CD4-positive, alpha-beta T cell (primary cell): ENCODE measurements at places on chromosomes 3 and 15. TPM values are rescaled to one million over a fixed set of nuclear protein-coding genes. Genes with fewer than 3 reads are reported as not detected.

The PHLDB2 gene
- 6.0 TPM for total RNA-seq

The NR1I2 gene
- 0.25 TPM for total RNA-seq

The ANKRD63 gene
- total RNA-seq = not detected

The SCN11A gene
- 0.08 TPM for total RNA-seq

DNA sequence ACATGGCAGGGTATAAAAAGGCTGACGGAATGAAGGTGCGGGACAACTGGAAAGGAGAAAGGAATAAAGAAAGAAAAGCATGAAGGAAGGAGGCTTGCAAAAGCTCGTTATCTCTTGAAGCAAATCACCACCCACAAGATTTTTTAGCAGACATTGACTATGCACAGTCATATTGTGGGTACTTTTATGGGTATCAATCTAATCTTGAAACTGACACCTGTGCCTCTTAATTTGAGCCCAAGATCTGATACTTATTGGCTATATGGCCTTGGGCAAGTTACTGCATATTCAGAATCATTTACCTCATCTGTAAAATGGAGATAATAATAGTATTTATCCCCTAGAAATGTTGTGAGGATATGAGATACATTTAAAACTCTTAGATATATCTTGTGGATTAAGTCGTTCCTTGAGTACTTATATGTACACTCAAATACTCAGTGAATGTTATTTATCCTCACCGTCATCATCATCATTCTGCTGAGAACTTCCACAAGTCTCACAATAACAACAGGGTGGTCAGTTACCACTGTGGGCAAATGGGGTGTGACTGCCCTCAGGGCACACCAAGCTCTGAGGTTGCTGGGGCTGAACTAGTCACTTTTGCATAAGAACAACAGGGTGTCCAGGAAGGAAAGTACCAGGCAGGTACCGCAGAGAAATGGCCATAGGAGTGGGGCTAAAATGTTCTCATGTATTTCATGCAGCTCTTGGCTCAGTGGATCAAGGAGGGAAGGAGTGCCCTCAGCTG, 266.1 kb downstream of the SLC9A9 start:
- no peak for DNase-seq

DNA sequence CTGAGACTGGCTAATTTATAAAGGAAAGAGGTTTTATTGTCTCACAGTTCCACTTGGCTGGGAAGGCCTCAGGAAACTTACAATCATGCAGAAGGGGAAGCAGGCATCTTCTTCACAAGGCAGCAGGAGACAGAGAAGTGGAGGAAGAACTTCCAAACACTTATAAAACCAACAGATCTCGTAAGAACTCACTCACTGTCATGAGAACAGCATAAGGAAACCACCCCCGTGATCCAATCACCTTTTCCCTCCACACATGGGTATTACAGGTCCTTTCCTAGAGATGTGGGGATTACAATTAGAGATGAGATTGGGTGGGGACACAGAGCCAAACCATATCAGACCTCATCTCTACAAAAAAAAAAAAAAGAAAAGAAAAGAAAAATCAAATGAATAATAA, 25.7 kb downstream of the CGGBP1 start:
- DNase-seq = no peak

DNA sequence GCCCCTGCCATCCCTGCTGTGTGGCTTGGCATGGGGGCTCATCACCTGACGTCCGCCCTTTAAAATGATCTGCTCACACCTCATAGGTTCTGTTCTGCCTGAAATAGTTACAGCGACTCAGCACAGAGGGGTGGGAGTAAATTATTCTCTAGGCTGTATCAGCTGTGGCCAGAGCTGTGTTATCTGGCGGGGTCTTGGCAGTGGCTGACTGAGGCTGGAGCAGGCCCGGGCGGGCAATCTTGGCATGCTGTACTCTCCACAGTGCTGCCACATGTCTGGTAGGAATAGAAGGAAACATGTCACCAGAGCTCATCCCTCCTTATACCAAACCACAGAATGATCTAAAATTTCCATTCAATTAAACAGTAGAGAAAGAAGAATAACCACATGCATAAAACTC, 499.9 kb upstream of the LMCD1 start:
- no peak for DNase-seq

- no peak for DNase-seq
Measured at GRCh38 chr3:108064293-108064887, 26.4 kb downstream of the CD47 start.

DNA sequence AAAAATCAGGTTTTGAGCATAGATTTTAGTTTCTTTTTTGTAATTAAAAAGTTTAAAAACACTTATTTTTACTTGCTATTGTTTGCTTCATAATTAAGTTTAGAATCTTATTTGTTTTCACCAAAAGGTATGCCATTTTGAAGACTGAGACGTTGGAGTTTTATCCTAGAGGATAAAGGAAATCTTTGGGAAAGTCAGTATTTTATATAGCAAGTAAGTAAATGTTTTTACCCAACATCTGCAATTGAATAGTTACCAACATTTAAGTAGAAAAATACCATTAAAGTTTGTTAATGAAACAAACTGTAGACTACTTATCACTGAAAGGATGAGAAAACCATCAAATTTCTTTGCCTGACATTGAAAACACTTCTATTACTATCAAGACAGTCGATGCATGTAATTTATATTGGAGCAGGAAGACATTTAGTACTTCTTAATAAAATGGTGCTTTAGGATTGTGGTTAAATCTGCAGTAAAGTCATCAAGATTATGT, 14.0 kb upstream of the CHD2 start:
- no peak for DNase-seq

- no peak for DNase-seq
Measured at GRCh38 chr15:57637846-57638245, 46.1 kb downstream of the MYZAP start.

GRCh38 chr15:85870216-85871014, 75.7 kb upstream of the KLHL25 start:
- no peak for DNase-seq

GRCh38 chr15:75966073-75966472, 46.2 kb downstream of the NRG4 start:
- DNase-seq = no peak

DNA sequence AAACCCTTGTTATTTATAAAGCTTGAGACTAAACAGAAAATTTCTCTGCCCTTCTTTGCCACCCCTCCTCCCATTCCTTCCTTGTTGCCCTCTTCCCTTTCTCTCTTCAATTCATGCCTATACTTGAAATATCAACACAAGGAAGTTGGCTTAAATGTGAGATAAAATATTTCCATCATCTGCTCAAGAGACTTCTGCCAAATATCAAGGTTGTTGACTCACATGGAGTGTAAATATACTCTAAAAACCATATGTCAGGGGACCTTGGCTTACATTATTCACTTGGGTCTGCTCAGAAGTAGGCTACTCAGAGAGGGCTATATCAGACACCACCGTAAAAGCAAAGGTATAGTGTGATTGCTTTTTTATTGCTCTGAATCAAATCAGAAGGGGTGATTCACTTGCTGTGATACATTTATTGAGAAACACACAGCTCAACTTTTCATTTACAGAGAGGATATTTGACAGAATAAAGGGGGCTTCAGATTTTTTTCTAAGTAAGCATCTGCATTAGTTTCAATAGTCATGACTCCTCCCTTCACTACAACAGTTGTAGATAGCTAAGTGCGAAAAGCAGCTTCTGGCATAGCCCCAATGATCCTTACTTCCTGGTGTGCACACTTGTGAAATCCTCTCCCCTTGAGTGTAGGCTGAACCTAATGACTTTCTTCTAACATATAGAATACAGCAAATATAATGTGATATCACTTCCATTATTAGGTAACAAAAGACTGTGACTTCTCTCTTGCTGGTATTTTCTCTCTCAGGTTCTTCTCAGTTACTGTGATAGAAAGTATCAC, 386.2 kb downstream of the EFHB start:
- DNase-seq = no peak

DNA sequence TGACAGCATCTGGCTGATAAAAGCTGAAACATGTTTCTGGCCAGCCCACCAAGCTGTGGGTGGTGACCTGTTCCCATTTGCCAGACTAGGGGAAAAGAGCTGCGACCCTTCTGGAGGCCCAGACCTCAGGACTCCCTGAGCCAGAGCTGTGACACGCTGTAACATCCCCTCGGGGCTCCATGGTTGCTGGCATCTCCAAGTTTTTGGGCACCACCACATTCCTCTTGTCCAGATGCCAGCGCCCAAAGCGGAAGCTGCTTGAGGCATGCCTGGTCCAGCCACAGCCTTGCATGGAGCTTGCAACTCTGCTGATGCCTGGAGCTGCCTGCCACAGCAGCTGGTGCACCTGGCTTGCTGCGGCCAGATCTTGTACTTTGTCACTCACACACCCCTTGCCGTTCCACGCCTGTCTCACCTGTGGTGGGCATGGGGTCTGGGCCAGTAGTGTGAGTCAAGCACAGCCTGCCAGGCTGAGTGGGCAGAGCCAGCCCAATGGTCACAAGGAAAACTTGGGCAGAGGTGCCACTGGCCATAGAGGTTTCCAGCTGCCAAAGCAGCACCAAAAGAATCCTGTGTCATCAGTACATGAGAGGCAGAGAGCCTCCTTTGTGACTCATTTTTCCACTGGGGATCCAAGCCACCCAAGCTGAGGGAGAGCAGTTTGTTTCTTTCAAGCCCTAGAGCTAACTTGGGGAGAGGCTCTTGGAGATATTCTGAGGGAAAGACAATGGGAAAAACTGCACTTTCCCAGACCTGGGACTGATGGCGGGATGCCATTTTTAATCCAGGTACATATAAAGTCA, 45.7 kb upstream of the PTX3 start:
- no peak for DNase-seq

GRCh38 chr3:33557279-33557678, 117.1 kb upstream of the UBP1 start:
- no peak for DNase-seq

DNA sequence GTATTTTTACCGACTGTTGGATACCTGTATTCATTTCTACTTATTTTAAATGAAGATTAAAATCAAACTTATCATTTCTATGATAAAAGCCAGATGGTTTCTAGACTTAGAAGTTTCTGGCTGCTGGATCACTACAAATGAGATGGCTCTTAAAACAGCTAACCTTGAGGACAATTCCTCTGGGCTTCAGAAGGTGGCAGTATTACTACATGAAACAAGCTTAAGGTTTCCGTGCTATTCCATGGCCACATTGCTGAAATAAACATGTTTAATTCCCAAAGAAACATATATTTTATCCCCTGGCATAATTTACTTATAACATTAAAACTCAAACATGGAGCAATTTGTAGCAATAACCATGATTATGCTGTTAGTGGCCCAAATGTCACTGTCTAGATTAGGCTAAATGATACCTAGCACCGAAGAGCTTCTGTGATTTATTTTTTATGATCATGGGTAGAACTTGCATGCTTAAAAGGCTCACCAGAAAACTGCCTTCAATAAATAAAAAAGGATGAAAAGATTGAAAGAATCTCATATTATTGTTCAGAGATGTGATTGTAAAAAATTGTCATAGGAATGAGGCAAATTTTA, 204.0 kb upstream of the NANOGP8 start:
- no peak for DNase-seq

GRCh38 chr15:96345560-96346399, 15.3 kb downstream of the NR2F2 start:
- no peak for DNase-seq

- DNase-seq = no peak
Measured at GRCh38 chr3:84727616-84728015, 231.2 kb upstream of the CADM2 start.

GRCh38 chr3:170027233-170028102, 10.3 kb upstream of the GPR160 start:
- DNase-seq = no peak

- DNase-seq = no peak
Measured at GRCh38 chr3:64595253-64595694, 92.5 kb downstream of the ADAMTS9 start.

DNA sequence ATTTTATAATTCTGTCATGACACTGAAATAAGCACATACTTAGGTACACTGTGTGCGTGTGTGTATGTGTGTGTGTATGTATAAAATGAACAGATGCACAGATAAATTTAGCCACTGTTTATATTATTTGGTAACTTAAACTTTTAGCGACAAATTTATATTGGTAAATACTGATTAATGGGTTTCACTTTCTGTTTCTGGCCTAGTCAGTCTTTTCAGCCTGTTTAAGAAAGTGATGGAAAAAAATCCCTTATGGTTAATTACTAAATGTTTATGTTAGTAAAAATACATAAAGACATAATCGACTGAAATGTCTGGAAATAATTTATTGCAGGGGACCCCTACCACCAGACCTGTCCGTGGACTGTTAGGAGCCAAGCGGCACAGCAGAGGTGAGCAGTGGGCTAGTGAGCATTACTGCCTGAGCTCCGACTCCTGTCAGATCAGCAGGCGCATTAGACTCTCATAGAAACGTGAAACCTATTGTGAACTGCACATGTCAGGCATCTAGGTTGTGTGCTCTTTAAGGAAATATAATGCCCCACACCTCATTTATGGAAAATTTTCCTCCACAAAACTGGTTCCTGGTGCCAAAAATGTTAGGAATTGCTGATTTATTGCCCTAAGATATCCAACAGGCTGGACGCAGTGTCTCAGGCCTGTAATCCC, 717.4 kb downstream of the SI start:
- DNase-seq = no peak

DNA sequence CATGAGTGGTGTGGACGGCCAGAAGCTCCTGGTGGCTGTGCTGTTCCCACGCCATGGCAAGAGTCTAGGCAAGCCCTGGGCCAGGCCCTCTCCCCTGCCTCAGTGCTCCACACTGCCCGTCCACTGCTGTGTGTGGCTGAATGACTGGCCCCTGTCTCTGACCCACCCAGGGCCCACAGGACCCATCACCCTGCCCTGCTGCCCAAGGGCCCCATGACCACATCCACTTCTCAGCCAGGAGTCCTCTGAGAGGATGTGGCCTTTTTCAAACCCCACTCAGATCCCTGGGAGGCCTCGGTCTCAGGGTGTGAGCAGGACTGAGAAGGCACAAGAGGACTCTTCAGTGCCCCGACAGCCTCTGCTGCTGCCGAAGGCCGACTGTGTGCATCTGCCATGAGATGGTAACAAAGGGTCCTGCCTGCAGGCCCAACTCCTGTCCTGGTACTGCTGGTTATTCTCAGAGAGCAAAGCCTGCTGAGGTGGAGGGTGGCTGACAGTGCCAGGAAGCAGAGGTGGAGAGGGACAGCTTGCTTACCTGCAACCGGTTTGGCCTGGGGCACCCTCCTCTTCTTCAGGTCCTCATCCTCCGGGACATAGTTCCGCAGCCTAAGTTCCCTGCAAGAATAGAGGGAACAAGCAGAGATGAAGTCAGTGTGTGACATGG, 47.5 kb downstream of the PTH1R start:
- DNase-seq = no peak

DNA sequence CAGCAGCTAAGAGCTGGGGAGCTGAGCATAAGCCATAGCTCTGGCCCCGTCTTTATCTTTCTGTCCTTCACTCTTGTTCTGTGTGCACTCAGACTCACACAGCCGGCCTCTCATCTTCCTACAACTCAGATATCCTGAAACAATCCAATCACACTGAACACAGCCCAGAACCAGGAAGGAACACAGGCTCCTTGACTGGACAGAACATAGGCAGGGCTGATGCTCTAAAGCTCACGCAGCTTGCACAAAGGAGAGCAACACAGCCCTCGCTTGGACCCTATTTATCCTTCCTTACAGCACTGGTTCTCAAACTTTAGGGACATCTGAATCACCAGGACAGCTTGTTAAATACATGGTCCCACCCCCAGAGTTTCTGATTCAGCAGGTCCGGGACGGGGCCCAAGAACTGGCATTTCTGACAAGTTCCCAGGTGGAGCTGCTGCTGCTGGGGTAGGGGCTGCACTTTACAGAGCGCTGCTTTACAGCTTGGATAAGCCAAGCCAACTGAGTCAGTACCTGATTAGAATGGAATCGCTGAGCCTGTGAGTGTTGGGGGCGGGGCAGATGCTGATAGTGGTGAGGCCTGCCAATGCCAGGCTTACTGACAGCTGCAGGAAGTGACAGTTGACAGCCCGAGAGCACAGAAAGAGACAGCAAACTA, 65.1 kb downstream of the MRPL46 start:
- DNase-seq = no peak
